Thoracic aorta (tissue), 2 donors: ENCODE measurements at places on chromosomes 1 and 21.

DNA sequence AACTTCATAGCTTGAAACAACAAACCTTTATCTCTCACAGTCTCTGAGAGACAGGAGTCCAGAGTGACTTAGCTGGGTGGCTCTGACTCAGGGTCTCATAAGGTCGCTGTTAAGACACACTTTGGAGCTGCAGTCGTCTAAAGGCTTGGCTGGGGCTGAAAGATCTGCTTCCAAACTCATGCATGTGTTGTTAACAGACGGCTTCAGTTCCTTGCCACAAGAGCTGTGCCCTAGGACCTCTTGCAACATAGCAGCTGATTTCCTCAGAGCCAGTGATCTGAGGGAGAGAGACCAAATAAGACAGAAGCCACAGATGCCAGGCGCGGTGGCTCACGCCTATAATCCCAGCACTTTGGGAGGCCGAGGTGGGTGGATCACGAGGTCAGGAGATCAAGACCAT, 176.8 kb downstream of the DISC1 start:
- no peak for DNase-seq

DNA sequence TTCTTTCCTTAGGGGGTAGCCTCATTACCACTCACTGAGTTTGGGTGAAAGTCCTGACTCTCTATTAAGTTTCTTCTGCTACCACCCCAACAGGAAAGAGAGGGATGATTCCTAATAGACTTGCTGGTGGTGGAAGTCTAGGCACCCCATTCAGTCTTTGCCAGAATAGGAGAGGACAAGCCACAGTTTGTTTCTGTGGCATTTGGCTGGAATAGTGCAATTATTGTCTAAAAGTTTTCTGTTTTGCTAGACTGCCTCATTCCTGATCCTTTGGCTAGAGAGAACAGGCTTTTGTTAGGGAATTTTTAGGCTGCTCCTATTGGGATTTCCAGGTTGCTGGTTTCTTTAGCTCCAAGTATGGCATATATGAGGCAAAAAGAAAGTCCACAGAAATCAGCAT, 9.9 kb upstream of the HJV start:
- DNase-seq, result no peak

- DNase-seq, result no peak
These were observed 14.7 kb upstream of the NBPF11 start for GRCh38 chr1:148166558-148167492.

DNA sequence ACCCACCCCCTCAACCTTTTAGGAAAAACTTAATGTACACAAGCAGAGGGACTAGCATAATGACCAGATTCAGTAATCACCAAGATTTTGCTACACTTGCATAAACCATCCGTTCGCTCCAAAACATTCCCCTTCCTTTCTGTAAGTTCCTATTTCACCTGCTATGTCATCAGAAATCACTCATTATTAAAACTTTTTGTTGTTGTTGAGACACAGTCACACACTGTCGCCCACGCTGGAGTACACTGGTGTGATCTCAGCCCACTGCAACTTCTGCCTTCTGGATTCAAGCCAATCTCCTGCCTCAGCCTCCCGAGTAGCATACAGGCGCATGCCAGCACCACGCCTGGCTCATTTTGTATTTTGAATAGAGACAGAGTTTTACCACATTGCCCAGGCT, 3.4 kb downstream of the MRPL20 start:
- DNase-seq, result no peak

DNA sequence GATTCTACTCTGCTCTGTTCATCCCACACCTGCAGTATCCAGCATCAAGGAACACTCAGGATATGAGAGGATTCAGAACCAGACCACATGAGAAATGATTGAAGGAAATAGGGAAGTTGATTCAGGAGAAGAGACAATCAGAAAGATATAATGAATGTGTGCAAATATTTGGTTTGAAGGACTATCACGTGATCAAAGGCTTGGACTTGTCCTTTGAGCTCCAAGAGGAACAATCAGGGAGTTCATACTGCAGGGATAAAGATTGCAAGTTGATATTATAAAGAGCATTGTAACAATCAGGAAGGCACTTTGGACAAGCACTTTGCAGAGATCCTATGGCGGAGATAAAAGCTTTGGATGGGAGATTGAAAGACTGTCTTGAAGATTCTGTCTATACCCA, 13.9 kb upstream of the PIGM start:
- DNase-seq, result no peak

DNA sequence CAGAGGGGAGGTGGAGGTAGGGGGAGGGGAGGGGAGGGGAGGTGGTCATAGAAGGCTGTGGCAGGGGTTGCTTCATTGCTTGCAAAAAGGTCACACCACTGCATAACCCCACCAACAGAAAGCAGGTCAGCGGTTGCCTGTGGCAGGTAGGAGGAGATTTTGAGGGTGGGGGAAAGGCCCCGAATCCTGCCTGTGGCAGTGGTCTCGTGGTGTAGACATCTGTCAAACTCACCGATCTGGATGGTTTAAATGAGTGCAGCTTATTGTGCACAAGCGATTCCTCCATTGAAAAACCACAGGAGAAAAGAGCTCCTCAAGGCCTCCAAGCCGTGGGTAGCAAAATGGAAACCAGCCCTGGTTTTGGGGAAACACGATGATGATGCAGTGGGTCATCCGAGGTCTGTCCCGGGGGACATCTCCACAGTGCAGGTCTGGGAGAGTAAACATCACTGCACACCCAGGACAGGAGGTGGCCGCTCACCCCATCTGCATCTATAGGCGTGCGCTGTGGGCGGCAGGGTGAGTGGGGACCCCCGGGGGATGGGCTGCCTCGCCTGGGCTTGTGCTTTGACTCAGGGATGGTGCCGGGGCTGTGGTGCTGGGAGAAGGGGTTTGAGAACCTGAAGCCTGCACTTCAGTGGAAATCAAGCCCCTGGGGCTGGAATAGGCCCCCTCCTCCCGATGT, 112.3 kb downstream of the CRYAA start:
- no peak for DNase-seq

GRCh38 chr1:107394301-107394700, 253.5 kb downstream of the NTNG1 start:
- no peak for DNase-seq

DNA sequence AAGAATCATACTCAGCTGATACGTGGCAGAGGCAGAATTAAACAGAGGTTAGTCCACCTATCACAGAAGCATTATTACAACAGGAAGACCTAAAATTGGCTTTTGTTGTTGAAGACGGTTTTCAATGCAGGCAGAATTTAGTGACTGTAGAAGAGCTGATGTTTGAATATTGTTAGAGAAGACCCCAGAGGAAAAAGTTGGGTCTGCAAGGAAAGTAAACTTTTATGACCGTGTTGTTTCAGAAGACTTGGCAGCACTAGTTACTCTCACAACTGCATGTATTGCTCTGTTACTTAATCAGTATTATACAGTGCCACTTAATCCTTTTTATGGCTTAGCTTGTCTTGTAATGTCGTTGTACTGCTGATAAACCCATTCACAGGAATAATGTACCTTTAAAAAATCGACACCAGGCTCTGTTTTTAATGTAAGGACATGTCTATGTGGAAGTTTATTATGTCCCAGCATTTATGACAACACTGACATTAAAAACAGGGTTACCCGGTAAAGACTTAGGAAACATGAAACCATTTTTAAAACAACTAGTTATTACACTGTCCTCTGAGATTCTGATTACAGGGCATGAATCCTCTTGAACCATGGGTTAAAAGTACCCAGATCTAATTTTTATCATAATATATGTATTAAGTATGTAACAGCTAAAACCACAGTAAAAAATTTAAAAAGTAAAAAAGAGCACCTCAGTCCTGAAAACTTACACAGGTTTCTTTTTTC, 235.4 kb downstream of the TTLL7 start:
- no peak for DNase-seq

GRCh38 chr1:247268390-247269045, 12.6 kb downstream of the VN1R5 start:
- no peak for DNase-seq

DNA sequence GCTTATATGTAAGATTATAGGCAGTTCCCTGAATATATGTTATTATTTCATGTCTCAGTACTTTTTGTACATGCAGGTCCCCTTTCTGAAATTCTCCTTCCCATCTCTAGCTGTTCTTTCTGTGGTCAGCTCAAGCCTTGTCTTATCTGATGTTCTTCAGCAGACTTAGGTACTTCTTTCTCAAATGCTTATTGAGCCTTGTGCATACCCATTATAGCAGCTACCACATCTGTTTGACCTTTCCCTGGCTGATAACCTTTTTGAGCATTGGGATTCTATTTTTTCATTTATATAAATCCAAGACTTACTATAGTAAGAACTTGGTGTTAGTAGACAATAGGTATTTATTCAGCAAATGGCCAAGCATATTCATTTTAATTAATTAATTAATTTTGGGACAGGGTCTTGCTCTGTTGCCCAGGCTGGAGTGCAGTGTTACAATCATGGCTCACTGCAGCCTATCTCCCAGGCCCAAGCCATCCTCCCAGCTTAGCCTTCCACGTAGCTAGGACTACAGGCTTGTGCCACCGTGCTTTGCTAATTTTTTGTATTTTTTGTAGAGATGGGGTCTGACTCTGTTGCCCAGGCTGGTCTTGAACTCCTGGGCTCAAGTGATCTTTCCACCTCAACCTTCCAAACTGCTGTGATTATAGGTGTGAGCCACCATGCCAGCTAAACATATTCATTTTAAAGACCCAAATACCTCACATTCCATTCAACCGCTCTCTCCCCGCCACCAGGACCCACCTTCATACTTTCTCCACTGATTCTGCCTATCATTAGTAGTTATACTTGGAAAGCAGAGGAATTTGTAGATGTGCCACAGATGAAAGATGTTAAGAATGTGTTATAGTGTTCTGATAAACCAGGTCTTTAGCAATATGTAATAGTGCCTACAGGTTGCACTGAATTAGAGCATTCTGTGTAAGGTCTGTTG, 16.7 kb downstream of the TIPRL start:
- DNase-seq, result no peak
